T follicular helper cell (primary cell): ENCODE measurements at places on chromosomes 13 and 19.

DNA sequence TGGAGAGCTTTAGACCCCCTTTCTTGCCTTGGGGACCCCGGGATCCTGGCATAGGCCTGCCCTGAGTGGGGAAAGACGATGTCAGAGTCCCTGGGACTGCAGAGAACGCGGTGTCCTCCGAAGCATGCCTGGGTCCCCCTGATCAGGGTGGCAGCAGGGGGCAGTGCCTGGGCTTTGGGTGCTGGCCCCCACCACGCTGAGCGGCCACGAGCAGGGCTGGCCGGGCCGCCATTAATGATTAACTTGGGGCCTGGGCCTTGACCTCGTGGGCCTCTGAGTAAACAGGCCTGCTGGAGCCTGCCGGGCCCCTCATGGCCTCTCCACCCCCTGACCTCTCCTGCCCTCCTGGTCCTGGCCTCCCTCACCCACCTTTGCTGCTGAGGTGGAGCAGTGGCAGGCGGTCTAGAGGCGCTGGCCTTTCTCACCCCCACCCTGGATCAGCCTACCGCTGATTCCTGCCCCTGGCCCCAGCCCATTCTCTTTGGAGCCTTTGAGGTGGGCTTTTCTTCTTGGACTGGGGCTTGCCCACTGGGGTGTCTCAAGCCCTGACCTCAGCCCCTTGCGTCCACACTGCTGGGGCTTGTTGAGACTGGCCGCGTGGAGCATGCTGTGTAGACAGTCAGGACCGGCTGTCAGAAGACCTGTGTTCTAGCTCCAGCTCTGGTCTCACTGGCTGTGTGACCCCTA, 26.3 kb downstream of the CEBPA start:
- DNase-seq = no peak

GRCh38 chr19:5711713-5712161, 8.2 kb downstream of the LONP1 start:
- DNase-seq = no peak

- no peak for DNase-seq
Measured at GRCh38 chr19:51824281-51825005, 29.5 kb downstream of the FPR3 start.

GRCh38 chr13:78105656-78106055, 187.0 kb upstream of the EDNRB start:
- DNase-seq = no peak
